Fibroblast of skin of right quadriceps (primary cell): ENCODE measurements at places on chromosomes 2 and 18.

DNA sequence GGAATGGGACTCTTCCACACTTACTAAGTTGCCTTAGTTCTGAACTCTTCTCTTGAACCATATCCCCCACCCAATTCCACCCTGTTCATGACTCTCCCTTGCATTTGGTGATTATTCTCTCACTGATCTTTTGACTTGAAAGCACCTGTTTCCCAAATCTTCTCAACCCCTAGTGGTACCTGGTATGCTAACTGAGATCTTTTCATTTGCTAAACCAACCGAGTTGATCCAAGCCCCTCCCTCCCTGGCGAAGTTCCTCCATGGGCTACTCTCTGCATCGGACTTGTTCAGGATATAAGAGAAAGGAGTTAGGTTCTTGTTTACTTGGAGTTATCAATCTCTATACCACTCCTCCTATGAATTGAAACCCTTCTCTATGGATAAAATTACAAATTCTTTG is 593.5 kb downstream of the BCL11A start:
- DNase-seq, result no peak

DNA sequence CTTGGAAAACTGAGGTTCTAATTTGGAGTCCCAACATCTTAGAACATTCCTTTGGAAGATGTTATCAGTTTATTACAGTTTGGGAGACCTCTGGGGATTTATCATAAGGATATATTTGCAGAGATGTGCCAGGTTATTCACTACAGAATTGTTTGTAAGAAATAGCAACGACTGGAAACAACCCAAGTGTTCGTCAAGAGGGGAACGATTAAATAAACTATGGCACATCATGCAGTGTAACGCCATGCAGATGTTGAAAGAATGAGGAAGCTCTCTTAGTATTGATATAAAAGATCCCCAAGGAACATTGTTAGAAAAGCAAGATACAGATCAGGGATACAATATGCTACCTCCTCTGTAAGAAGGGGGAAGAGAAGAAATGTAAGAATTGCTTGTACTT is 210.6 kb downstream of the TMEM247 start:
- DNase-seq, result peak; percentile 73

- DNase-seq, result no peak
Observed at GRCh38 chr2:85770786-85771409, 17.1 kb downstream of the ATOH8 start.

- no peak for DNase-seq
Observed at GRCh38 chr18:77003316-77003715, 129.3 kb downstream of the MBP start.

DNA sequence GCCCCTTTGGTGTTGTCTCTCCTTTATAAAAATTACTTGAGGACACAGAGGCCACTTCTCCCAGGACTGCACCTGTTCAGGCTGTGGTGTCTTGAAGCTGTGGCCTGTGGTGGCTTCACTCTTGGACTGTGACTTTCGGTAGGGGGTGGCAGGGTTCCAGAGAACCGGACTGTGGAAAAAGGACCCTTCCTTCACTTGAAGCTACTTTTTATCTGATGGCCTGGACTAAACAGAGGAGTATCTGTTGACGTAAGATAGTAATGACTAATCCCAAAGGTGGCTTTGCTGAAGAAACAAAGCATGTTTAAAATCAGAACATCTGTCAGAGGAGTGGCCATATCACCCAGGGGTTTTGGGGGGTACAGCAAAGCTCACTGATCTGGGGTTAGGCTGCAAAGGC is 60.8 kb downstream of the CENPO start:
- DNase-seq, result no peak

GRCh38 chr18:32270341-32270740 is 80.5 kb downstream of the MEP1B start:
- no peak for DNase-seq

DNA sequence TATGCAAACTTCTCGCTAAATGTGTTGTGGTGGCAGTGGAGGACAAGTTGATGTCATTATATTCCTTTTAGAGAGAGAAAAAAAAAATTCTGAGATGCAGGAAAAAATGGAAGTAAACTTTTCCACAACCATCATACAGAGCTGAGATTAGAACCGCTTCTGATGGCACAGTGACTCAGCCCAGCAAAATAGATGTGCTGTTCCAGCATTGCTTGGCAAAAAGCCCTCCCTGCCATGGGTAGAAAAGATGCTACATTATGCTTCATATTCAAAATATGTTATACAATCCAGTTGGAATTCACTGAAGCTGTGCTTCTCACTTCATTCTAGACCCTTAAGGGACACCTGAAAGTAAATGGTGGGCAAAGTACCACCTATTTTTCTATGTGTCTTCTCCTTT is 1047.6 kb upstream of the FANCL start:
- no peak for DNase-seq

DNA sequence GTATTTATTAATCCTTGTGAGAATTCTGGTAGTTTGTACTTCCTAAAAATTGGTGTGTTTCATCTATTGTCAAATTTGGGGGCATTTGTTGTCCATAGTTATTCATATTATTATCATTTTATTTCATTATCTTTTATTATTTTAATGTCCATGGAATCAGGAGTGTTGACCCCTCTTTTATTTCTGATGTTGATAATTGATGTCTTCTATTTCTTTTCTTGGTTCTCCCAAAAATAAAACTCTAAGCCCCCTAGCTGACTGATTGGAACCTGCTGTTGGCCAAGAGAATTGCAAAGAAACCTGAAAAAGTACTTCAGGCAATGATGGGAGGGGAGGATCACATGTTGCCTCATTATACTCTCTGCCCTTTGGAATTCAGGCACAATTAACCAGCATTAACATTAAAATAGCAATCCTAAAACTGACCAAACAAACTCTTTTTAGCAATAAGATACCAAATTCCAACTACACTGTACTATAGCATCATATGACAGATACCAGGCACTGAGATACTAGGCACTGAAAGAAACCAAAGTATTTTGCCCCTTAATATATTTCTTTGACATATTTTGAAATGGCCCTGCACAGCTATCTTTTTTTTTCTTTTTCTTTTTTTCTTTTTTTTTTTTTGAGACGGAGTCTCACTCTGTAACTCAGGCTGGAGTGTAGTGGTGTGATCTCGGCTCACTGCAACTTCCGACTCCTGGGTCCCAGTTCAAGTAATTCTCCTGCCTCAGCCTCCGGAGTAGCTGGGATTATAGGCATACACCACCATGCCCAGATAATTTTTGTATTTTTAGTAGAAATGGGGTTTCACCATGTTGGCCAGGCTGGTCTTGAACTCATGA is 1097.2 kb upstream of the CNTNAP5 start:
- no peak for DNase-seq

GRCh38 chr2:205637779-205638503 is 44.4 kb upstream of the NRP2 start:
- DNase-seq, result no peak

- no peak for DNase-seq
Observed at GRCh38 chr2:9968553-9969497, 17.3 kb downstream of the GRHL1 start.

DNA sequence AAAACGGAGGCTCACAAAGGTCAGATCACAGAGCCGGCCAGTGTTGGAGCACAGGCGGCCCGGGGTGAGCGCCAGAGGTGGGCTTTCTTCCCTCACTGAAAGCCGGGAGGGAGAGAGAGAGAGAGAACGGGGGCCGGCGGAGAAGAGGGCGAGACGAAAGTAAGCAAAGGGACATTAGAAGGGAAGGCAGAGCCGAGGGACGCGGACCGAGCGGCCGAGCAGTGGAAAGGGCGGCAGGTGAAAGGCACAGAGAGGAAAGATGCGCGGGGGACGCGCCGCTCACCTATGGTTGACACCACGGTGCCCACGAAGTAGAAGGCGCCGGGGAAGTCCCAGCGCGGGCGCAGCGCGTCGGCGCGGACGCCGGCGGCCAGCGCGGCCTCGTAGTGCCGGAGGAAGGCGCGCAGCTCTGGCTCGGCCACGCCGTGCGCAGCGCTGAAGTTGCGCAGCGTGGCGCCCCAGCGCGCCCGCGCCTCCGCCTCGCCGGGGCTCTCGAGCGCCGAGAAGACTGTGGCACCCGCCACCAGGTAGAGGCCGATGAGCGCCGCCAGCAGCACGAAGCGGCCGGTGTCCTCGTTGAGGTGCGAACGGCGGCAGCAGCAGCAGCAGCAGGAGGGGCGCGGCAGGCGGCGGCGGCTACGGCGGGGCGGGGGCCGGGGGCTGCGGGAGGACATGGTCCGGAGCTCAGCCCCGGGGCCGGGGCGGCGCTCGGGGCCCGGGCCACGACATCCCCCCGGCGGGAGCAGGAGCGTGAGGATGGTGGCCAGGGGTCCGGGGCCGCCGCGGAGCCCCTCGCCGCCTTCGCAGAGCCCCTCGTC is 166.9 kb downstream of the MSH2 start:
- DNase-seq, result no peak

DNA sequence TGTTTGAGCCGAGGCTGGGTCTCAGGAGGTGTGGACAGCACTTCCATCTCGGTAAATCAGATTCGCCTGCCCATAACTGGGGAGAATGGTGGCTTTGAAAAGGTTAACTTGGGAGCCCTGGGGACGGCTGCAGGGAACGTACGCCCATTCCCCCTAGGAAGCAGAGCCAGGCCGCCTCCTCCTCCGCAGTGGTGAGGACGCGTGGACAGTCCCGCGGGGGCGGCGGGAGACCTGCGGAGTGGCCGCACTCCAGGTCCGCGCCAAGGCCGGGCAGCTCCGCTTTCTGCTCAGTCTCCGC is 845 bp upstream of the MYCN start:
- DNase-seq, result peak; percentile 42

DNA sequence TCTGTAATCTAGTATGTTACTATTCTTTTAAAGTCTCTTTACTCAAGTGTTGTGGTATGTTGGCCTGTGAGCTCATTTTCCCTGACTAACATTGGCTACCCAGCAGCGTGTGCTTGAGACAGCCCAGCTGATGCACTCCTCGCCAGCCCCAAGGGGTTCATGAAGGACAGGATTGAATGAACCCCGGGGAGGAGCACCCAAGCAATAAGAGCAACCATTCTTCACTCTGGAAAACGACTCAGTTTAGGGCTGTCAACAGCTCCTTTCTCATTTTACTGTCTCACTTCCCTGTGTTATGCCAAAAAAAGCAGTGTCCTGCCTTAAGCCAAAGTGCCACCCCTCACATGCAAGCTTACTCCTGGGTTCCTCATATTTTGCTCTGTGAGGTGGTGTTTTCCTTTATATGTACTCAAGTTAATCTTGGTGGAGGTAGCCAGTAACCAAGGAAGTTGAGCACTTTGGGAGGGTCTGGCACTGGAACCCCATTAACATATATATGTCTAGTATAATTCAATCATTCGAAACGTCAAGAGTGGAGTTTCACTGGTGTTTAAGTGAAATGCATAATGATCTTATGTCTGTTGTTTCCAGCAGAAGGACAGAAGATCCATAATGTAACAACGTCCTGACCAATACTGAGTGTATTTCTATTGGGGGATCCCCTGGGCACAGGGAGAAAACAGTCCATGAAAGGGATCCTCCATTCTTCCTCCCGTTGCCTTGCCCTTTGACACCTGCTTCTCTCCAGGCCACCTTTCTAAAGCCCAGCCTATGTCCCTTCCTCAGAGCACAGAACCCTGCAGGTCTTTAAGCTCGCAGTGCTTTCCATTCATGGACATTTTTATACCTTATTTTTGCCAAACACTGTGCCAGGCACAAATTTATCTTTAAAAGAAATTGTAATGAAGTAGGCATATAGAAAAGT is 43.2 kb downstream of the ATIC start:
- no peak for DNase-seq

DNA sequence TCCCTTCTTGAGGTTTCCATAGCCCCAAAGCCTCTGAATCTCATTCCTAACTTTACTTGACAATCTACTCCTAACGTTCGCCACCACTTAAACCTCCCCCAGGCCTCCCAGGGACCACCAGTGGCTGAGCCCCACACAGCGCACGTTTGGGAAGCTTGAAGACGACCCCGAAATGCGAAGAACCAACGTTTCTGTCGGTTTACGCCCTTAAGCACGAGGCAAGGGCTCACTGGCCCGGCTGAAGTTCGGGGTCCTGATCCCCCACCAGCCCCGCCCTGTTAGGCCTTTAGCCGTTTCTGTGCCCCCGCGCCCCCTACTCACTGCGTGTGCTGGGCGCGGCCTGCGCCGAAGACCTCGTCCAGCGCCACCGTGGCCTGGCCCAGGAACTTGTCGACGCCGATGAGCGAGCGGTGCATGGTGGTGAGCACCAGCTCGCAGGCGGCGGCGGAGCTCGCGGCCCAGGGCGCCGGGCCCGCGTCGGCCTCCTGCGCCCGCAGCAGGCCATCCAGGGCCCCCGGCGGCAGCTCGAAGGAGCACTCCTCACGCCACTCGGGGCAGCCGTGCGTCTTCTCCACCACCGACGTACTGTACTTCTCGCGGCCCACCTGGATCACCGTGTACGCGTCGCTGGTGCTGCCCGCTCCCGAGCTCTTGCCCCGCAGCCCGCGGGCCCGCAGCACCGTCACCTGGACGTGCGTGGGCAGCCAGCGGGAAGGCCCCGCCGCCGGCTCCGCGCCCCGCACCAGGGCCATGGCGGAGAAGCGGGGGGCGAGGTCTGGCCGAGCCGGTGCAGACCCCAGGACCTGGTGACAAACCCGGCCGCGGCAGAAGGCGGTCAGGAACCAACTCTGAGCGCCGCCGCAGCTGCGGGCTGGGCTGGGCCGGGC is 479 bp downstream of the RAB11FIP5 start:
- DNase-seq, result peak; percentile 30

GRCh38 chr2:237115870-237116269 is 30.2 kb downstream of the COPS8 start:
- no peak for DNase-seq

DNA sequence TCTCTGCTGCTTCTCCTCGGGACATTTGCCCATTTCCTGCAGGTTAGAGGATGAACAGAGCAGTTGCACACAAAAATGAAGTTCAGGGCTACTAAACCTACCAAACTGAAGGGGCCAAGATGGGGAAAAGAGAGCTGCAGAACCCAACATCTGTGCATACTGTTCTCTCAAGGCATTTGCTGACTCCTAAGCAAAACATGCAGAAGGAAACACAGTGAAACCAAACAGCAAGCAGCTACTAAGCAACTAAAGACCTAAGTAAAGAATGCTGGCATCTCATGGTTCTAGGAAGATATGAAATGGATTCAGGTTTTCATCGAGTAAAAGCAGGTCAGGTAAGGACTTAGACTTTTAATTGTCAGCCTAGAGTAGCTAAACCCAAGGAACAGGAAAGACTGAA is 111.9 kb upstream of the SYT4 start:
- DNase-seq, result no peak

DNA sequence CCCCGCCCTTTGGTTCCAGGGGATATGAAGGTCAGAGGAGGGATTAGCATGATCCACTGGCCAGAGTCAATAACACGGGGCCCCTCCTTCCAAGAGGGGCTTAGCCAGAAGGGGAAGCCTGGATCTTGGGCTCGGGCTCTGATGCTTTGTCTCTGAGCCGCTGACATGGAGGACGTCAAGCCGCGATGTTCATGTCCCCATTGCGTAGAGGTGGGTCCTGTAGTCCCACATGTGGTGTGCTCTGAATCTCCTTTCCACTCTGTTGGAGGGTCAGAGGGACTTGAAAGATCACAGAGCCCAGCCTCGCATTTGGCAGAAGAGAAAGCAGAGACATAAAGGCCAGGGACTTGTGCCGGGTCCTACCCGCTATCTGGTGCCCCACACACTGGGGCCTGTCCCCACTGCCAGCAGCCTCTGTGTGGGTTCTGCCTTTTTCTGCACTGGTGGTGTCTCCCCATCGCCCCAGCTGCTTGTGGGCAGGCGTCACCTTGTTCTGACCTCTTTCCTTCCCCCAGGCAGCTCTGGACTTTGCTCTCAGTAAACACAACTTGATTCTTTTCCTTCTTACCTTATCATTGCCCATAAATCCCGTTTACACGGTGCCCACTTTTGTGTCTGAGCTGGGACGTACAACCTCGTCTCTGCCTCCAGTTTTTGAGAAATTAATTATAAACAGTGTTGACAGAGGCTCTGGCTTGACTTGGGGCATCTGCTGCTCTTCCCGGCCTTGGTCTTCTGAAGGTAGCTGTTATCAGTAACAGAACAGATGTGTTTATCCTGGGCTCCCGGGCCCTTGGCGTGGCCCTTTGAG is 48.8 kb downstream of the SH3BP4 start:
- DNase-seq, result no peak
